Muscle of arm (tissue), 14 donors: ENCODE measurements at places on chromosomes 6 and 20.
A peak's percentile ranks its signal among the peaks of the same experiment; 100 is the strongest.

GRCh38 chr6:111441678-111442243, 41.3 kb downstream of the REV3L start:
- no peak for DNase-seq

GRCh38 chr20:34112600-34113101, 608 bp upstream of the EIF2S2 start:
- DNase-seq, result peak; percentile 44

DNA sequence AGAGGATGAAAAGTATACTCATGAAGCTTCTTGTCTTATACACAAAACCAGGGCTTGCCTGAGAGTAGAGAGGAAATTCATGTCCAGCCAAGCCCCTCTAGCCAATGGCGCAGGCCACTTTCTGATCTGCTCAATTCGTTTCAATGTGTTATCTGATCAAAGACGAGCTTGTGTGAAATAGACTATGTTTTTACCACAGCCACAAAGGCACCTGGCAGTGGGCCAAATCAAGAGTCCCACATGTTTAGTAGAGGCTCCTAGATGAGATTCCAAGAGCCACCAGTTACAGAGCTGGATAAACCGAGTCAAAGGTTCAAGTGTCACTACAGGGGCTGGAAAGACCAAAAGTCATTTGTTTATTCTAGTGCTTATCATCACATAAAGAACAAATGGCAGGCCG, 34.9 kb downstream of the GPLD1 start:
- DNase-seq, result no peak

GRCh38 chr6:14713008-14713960, 532.6 kb upstream of the JARID2 start:
- peak; percentile 52 for DNase-seq

- no peak for DNase-seq
Measured at GRCh38 chr6:162612613-162613012, 115.0 kb downstream of the PRKN start.

DNA sequence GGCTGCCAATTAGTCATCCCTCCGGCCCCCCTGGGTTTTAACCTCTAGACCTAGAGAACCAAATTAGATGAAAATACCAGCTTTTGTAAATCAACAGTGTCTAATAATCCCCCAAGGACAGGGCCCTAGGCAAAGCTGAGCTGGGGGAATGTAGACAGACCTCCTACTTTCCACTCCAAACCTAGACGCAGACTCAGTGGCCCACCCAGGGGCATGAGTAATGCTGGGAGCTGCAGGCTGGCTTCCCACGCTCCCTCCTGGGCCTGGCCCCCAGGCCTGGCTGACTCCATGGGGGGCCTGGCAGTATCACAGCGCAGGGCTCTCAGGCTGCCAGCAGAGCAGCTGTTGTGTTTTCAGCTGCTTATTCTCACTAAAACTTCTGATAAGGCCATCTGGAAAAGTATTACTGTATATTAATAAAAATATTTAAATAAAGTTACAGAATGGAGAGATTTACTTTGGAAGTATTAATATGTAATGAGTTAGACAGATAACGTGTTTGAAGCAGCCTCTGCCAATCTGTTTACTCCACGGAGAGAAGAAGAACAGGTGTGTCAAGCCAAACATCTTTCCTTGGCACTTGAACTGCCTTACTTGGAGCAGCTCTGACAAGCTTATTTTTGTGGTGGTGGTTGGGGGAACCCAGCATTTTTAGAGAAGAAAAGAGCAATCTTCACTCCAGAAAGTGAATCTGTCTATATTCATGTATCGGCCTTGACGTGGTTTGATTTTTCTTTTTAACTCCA, 144.0 kb upstream of the AGPAT4 start:
- peak; percentile 60 for DNase-seq

- DNase-seq, result no peak
Measured at GRCh38 chr20:44071057-44071456, 115.9 kb downstream of the JPH2 start.

DNA sequence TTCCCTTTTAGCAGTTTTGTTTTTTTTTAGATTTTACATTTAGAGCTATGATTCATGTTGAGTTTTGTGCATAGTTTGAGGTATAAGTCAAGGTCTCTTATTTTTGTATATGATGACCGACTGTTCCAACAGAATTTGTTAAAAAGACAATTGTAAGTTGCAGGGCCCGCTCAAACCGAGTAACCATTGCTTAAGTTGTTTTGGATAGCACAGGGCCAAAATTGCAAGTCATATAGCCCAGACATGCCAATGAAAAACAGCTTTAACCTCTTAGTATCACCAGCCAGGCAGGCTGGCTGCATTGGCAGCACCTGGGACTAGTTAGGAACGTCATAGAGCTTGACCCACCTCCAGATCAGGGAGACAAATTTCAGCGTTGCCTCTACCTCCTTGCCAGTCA, 47.3 kb downstream of the PFDN4 start:
- DNase-seq, result no peak

DNA sequence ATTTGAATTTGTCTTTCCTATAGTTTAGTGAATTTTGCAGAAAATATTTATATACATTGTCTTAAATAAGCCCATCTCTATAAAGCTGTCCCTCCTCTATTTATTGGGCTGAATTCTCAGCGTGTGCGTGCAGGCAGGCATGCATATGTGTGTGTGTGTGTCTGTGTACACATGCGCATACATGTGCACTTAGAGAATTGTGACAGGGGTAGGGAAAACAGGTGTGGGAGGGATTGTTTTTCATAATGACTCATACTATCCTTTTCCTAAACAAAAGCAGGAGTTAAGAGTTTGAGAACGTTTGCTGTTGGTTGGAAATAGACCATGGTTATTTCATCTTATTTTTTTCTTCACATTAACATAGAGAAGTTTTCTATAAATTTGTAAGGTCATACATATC, 43.4 kb upstream of the FABP7 start:
- DNase-seq, result peak; percentile 19

- DNase-seq, result no peak
Measured at GRCh38 chr6:130647246-130647645, 180.0 kb upstream of the SMLR1 start.

DNA sequence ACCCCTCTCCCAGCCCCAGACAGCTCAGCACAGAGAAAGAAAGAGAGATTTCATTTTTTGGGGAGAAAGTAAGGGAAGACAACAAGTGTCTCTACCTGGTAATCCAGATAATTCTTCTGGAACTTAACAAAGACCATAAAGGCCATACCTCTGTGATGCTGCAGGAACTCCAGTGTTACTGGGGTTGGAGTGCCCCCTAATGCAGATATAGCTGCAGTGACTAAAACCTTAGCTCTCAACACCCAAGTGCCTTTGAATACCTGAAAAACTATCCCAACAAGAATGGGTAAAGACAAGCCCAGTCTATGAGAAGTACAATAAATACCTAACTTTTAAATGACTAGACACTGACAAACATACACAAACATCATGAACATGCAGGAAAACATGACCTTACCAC, 365.3 kb upstream of the PTCHD4 start:
- DNase-seq, result no peak

- DNase-seq, result peak; percentile 31
Measured at GRCh38 chr6:105402090-105402938, 568 bp downstream of the PREP start.

DNA sequence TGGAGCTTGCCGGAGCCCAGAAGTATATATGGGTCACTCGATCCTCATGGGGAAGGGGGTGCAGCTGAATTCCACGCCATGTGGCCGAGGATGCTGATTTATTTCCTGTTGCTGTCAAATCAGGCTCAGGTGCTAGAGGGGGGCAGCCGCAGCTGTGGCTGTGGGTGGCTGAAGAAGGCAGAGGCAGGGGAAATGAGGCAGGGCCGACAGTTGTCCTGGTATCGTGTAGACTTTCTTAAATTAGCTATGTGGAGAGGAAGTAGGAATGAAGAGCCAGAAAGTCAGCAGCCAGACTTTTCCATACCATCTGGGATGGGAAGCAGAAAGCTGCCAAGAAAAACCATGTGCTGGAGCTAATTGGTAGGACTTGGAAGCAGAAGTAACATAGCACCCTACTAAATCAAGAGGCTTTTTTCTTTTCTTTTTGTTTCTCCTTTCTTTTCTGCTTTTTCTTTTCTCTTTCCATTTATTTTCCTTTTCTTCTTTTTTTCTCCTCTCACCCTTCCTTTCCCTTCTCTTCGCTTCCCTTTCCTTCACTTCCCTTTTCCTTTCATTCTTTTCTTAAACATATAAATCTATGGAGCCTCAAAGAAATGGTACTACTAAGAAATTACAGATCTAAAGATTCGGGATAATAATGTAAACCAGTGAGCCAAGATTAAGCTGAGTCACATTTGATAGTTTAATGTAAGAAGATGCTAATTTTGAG, 90.6 kb upstream of the CD83 start:
- peak; percentile 28 for DNase-seq

DNA sequence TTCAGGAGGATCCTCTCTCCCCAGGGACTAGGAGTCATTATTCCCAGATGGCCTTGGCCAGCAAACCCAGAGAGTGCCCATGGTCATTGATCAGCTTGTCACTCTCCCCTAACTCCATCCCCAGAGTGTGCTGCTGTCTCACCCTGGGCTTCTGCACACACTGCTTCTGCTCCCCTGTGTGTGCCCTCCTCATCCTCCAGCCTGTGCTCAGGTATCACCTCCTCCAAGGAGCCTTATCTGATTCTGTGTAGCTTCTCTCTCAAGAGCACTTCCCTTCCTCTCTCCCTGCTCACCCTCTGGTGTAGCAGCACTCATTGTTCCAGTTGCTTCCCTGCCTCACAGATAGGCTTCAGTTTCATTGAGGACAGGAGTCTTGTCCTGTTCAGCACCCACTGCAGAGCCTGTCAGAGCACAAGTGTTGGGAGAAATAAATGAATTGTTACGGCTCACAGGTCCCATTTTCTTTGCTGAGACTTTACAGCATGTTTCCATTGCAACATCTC, 102.4 kb downstream of the JAG1 start:
- no peak for DNase-seq

GRCh38 chr6:136628996-136629395, 78.8 kb upstream of the MAP7 start:
- no peak for DNase-seq

DNA sequence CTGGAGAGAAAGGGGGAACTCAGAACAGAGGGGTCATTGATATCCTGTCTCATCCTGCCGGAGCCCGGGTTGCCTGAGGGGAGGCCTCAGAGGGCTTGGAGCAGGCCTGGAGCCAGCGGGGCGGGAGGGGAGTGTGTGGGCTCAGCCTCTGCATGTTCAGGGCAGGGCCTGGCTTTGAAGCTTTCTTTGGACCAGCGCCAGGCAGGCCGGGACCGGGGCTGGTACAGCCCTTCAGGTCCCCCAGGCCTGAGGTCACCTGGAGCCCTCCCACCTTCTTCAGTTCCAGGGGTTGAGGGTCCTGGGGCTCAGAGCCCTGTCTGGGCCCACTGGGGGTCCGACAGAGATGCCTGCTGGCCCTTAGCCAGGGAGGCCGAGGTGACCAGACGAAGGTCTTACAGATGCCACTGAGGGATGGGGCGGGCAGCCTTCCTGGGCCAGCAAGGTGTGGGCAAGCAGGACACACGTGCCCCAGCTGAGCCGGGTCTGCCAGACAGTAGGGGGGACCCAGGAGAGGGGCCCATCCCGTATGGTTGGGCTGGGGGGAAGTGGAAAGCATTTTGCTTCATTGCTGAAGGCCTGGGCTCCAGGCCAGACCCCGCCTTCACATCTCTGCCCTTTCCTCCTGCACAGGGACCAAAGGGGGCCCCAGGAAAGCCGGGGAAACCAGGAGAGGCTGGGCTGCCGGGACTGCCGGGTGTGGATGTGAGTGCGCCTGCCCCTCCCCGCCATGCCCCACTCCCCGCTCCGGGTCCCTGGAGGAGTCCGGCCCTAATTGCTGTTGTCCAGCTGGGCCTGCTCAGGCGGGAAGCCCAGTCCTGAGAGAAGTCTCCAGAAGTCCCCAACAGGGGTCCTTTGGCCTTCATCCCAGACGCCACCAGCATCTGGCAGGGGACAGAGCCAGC, 2.0 kb downstream of the COL9A3 start:
- peak; percentile 67 for DNase-seq

- no peak for DNase-seq
Measured at GRCh38 chr6:23301556-23301955, 732.2 kb downstream of the HDGFL1 start.

- no peak for DNase-seq
Measured at GRCh38 chr6:12264671-12265070, 25.5 kb upstream of the EDN1 start.

GRCh38 chr6:36113703-36114102, 16.6 kb upstream of the MAPK13 start:
- no peak for DNase-seq

DNA sequence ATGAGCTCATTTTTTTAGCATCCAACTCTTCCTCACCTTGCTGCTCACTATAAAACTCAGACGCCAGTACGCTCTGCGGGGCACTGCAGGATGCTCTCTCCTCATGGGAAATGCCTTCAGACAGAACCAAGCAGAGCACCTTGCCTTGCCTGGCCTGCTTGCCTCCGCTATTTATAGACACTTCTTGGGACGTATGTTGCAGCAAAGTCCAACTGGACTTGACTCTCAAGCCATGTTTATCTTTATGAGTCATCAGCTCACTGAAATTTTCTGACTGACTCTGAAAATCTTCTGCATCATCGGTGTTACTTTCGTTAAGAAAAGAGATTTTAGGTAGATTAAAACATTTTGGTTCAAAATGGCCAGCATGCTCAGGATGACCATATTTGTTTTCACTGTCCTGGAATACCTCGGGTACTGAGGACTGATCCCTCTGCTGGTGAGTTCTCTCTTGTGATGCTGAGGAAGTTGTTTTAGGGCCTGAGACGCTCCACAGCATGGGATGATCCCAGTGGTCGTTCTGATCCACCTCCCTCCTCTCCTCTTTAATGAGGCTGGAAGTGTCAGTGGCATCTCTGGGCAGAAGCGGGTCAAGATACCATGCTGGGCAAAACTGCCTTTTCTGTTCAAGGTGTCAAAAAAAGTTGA, 204.5 kb downstream of the KIF16B start:
- no peak for DNase-seq

GRCh38 chr6:170165085-170165470, 125.8 kb downstream of the DLL1 start:
- no peak for DNase-seq

GRCh38 chr20:14696937-14697336, 359.5 kb upstream of the FLRT3 start:
- DNase-seq, result no peak

DNA sequence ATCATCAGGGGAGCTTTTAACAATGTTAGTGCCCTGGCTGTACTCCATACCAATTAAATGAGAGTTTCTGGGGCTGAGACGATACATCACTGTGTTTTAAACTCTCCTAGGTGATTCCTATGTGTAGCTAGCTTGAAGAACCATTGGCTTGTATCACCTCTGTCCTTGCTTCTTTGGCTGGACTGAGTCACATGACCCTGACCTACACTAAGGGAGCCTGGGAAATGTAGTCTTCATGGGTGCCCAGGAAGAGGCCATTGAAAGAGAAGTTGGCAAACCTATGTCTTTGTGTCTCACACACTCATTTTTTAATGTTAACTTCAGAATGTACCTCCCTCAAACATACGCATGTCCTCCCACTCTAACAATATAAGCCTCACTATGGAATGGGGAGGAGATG, 506.6 kb downstream of the DHX35 start:
- no peak for DNase-seq

GRCh38 chr20:32984631-32985354, 19.4 kb downstream of the SUN5 start:
- no peak for DNase-seq

GRCh38 chr6:93337014-93337413, 82.3 kb downstream of the EPHA7 start:
- DNase-seq, result no peak
